ENCODE measurements at places on chromosomes 4 and X.

GRCh38 chrX:63581906-63582305, 203.1 kb downstream of the ARHGEF9 start:
- no peak for DNase-seq

DNA sequence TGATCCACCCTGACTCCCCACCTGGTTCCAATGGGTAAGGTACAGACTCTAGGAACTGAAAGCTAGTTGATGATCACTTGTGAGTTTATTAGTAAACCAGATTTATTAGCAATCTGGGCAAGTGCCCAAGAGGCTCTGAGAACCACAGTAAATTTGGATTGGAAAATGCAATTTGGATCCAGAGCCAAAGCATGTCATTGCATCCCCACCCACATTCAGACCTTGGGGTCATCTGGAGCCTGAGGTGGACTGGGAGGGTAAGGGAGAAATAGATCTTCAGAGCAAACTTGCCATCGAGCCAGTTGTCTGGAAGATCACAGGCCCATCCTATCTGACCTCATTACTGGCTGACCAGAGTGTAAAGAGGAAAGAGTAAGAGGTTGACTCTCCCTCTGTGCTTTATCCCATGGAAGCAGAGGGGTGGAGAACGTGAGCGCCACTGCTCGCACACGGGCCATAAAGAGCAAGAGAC, 78.7 kb upstream of the RASGEF1B start:
- DNase-seq, result no peak

GRCh38 chr4:149914119-149915115, 98.8 kb upstream of the IQCM start:
- peak; percentile 2 for DNase-seq

- no peak for DNase-seq
Observed at GRCh38 chrX:38192007-38192810, 28.5 kb downstream of the SRPX start.

DNA sequence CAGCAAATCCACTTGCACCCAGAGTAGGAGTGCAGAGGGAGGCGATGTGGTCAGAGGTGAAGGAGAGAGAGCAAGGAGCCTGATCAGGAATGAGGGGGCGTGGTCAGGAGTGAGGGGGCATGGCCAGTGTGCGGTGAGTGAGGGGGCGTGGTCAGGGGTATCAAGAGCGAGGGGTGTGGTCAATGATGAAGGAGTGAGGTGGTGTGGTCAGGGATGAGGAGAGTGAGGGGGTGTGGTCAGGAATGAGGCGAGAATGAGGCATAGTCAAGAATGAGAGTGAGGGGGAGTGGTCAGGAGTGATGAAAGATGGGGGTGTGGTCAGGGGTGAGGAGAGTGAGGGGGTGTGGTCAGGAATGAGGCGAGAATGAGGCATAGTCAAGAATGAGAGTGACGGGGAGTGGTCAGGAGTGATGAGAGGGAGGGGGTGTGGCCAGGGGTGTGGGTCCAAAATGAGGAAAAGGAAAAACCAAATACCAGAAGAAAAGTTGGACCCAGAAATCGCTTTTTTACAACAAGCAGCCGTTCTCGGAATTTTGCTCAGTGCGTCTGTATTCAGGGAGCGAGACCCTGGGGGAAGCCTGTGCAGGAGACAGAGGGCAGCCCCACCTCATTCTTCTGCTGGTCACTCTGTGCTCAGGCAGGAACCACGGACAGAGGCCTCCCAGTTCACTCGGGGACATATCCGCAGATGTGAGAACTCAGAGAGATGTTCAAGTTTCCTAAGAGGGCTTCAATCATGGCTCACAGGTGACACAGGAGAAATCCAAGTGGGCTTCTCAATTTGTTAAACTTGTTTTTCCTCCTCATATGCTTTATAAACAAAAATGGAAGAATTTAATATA, 47.5 kb downstream of the MAGEA1 start:
- no peak for DNase-seq
